HuH-7.5 (cell line): ENCODE measurements at places on chromosomes 11 and 22.

DNA sequence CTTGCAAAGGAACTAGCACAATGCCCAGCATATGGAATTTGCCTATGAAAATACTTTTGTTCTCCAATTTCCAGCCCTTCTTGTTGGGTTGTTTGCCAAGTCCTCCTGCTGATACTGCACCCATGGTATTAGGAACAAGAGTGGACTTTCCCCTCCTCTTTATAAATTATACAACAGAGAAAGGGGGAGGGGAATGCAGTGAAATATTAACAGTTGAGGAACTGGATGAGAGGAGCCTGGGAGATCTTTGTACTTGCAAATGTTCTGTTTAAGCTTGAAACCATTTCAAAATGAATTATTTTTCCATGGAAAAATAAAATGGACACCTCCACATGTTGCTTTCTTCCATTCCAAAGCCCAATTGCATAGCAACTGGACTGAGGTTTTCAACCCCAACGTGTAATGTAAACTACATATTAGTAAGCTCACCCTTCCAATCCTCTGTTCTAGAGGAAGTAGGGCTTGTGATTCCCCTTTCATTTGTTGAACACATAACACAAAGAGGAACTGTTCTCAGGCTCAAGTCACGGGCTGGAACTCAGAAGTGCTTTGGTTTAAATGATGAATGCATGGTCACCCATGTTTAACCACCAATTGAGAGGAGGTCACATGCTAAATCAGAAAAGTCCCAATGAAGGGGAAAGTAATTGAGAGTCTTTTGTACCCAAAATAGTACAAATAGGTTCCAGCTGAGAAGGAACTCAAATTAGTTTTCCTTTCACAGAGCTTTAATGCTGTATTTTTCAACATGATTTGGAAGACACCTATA is 66.2 kb upstream of the ZC3H12C start:
- no peak for DNase-seq

- DNase-seq = no peak
These were observed 372.7 kb upstream of the TENM4 start for GRCh38 chr11:79813551-79813950.

- DNase-seq = no peak
These were observed 8.1 kb upstream of the MOB2 start for GRCh38 chr11:1494650-1495049.

- DNase-seq = no peak
These were observed 28.2 kb downstream of the LRRC32 start for GRCh38 chr11:76642341-76642740.

GRCh38 chr11:117934526-117935307 is 5.5 kb upstream of the TMPRSS13 start:
- DNase-seq = no peak

DNA sequence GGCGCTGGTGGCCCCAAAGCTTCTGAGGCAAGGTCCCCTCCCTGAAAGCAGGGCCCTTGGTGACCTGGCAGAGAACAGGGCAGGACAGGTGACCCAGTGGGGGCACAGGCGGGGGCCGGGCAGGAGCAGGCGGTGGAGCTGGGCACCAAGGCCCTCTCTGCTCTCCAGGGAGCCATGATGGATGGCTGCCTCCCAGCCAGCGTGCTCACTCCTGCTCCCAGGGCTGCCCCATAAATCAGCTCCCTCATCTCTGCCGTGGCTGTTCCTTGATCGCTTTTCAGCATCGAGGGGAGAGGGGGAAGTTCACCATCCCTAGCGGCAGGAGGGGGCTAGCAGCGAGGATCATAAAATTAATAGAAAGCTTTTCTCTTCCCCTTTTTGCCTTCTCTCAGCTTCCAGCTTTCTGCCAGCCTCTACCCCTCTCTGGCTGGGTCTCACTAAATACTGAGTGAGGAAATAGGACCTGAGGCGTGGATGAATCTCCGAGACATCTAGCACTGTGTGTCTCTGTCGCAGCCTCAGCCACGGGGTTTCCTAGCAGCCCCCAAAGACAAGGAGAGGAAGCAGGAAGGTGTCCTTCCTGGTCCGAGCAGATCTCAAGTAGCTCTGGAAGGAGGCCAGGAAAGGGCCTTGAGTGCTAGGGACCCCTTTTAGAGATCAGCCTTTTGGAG is 22.2 kb upstream of the ELFN2 start:
- no peak for DNase-seq

GRCh38 chr22:37824674-37825641 is 1.8 kb downstream of the GALR3 start:
- DNase-seq = no peak

DNA sequence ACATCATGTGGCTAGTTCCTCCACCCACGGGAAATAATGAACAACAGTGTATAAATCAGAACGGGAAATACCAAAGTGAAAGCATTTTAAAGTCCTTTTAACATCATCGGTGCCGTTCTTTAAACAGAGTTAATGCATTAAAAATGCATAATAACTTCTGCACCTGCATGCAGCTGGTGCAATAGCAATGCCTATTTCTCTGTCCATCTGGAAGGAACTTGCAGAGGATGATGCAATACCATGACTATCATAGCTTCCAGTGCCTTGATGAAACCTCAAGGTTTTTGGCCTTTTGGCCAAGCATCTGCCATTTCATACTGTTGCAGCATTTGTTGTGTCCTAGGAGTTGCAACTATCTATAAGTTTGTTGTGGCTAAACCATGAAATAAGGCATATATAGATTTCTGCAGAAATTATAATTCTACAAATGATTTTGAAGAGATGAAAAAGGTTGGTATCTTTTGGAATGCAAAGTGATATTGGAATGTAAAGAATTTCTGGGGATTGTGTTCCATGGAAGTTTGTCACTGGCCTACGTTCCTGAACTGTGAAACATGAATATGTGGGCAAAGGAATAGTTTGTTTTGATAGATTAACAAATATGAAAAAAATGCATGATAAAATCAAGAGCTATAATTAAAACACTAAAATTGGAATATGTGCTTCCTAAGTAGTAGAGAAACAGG is 9.8 kb upstream of the EIF3F start:
- DNase-seq = no peak

GRCh38 chr11:104043142-104043541 is 6.7 kb downstream of the DDI1 start:
- no peak for DNase-seq

DNA sequence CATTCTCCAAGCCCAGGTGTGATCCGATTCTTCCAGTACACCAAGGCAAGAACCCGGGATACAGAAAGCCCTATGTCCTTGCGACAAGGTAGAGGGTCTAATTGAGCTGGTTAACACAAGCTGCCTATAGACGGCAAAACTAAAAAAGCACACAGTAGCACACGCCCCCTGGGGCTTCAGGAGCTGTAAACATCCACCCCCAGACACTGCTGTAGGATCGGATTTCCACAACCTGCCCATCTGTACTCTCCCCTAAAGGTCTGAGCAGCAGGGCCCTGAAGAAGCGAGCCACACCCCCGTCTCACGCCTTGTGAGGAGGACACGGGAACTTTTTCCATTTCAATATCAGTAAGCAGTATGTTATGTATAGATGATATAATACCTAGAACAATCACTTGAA is 624.7 kb downstream of the BUD13 start:
- no peak for DNase-seq

DNA sequence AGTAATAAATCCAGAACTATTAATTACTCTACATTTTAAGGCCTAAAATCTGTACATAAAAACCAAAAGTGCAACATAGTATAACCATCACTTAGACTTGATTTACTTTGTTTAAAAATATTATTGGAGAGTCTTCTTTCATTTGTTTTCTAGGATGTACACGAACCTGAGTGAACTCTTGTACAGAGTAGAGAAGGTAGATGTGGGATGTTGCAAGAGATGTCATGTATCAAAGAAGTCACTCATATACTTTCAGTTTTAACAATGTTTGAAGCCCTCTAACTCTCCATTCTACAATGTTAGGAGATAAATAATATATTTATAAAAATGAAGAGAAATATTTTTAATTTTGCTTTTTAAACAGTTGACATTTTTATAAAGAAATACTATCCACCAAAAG is 38.6 kb downstream of the SOX6 start:
- no peak for DNase-seq

DNA sequence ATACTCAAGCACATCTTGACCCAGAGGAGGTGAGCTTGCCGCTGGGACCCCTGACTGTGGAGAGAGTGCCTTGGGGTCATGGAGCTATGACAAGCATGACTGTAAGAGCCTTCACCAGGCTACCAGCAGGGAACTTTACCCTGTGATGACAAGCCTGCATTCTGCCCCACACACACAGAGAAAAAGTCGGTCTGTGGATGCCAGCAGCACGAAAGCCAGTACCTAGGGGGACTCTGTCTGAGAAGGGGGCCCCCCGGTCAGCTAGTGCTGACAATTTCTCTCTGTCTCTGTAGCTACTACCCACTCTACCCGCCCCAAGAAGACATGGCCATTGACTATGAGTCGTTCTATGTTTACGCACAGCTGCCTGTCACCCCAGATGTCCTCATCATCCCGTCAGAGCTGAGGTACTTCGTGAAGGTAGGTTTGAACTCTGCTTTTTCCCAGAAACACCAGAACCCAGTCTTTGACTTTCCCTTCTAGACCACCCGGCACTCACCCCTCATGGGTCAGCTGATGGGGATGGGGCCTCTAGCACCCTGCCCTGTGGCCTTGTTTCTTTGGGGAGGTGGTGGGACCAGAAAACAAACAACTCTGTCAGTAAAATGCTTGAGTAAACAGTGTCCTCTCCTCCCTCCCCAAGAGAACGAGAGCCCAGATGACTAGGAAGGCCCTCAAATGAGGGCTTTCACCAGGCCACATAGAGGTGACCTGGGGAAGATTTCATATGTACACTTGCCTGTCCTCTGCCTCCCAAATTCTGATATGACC is 18.9 kb upstream of the CDC42EP2 start:
- no peak for DNase-seq

DNA sequence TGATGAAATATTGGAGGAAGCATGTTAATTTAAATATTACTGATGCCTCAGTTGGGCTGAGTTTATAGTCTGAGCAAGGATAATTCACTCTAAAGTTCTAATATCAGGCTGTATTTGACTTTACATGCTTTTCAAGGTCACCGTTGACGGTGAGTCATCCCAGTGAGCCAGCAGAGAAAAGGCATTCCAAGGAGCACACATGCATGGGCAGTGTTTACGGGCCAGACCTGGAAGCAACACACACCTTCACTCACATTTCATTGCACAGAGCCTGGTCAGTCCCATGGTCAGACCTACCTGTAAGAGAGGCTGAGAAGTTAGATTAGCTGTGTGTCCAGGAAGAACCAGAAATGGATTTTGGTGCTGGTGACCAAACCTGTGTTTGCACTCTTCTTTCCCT is 53.5 kb downstream of the COMMD9 start:
- DNase-seq = no peak

GRCh38 chr11:42589286-42589685 is 722.5 kb upstream of the API5 start:
- DNase-seq = no peak

GRCh38 chr11:15208378-15209222 is 93.9 kb downstream of the INSC start:
- peak; percentile 71 for DNase-seq

GRCh38 chr11:131111775-131112174 is 195.5 kb upstream of the SNX19 start:
- no peak for DNase-seq

GRCh38 chr11:46296059-46296527 is 18.6 kb downstream of the CREB3L1 start:
- no peak for DNase-seq

DNA sequence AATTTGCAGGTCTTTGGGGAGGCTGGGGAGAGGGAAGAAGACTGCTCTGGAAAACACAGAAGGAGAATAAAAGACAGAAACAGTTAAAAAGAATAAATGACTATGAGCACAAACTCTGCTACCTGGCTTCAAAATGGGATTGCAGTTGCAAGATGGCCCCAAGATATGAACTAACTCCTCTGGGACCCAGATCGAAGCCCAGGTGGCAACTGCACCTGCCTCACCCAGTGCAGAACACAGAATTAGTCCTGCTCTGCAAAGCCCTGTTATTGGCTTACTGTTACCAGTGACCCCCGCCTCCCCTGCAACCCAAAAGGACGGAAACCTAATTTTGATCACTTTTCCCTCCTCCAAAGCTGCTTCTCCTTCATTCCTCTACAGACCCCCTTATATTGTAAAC is 35.9 kb upstream of the POU2AF1 start:
- DNase-seq = no peak

- DNase-seq = no peak
These were observed 182.4 kb downstream of the SPON1 start for GRCh38 chr11:14144934-14145333.

GRCh38 chr11:121800731-121801393 is 315.2 kb downstream of the BLID start:
- no peak for DNase-seq

DNA sequence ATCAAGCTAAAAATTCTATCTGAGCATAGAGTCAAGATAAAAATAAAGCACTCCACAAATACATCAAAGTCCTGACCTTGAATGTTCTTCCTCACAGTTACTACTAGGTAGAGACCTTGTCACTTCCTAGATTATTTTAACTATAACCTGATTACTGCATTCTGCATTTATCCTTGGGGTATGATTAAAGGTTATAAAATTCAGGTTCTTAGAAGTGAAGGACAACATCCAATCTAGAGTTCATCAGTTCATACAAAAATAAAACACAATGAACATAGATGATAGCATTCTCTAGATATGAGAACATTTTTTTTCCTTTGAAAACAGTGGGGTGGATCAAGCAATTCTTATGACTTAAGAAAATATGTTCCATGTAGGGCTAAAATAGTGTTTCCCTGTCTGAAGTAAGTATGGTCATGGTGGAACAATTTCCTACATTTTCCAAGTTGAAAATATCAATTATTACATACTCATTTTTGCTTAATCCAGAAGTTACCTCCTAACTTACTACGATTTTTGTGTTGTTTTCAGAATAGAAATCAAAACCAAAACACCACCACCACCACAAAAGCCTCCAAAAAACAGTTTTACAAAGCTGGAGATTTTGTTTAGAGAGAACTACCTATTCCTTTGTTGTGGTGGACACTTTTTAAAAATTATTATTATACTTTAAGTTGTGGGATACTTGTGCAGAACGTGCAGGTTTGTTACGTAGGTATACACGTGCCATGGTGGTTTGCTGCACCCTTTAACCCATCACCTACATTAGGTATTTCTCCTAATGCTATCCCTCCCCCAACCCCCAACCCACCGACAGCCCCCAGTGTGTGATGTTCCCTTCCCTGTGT is 112.0 kb upstream of the DDI1 start:
- no peak for DNase-seq

DNA sequence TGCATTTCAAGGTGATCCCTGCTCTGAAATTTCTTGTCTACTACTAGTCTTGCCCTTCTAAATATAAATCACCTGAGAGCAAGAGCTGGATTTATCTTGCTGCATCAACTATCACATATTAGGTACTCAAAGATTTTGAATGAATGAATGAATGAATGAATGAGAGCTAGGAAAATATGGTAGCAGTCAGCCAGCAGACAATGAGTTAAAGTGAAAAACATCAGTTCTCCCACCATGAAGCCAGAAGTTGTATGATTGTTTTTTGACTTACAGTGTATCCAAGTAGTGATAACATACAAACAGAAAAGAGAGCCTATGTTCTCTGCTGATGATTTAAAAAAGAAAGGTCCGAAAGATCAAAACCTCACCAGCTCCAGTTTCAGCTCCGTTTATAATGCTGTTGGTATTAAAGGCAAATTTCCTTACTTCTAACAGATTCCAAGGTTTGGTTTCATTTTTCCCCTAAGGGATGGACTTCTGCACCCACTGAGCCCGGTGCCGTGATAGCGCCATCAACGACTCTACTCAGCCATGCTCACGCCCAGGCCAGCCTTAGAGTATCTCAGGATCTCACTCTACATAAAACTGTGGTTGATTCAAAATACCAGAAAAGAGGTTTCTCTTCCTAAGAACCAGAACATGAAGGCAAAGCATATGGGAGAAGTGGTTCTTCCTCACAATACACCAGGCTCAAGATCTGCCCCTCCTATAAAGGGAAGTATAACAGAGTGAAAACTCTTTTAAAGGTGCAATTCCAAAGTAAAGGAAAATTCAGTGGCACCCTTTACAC is 92.0 kb downstream of the SGSM3 start:
- DNase-seq = no peak
